Activated naive CD4-positive, alpha-beta T cell (primary cell): ENCODE measurements at places on chromosomes 12 and 14.

DNA sequence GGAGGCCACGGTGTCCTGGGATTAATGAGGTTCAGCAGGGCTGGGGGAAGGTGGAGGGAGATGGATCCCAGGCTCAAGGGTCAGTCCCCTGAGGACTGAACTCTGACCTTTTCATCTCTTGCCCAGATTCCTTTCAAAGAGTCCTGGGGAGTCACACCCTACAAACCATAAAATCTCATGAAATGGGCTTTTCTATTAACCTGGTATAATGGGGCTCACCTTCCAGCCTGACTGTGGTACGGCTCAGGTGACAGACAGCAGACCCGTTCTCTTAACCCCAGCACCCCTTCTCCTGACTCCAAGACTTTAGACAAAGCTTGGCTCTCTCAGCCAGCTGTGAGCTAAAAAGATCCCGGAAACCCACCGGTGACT is 268.2 kb downstream of the ADGRD1 start:
- DNase-seq = no peak

GRCh38 chr12:94248582-94248981 is 100.2 kb downstream of the PLXNC1 start:
- DNase-seq = no peak

- DNase-seq = no peak
Observed at GRCh38 chr12:76896274-76896673, 17.5 kb upstream of the CSRP2 start.

GRCh38 chr12:103441437-103442181 is 54.2 kb downstream of the C12orf42 start:
- no peak for DNase-seq

DNA sequence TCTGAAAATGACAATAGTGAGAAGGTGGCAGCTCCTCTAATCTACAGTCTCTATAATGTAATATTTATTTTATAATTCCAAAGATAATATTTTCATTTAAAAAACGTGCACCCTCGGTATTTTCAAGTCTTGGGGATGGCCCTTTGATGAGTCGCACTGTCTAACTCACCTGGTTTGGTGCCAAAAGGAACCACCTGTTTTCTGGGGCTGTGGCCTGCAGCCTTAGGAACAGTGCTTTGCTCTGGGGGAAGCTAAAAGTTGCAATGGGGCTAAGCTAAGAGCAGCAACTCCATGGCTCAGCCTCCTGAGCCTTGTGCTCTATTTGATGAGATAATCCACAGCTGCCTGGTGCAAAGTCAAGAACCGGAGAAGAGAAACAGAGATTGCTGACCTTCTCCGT is 6.4 kb upstream of the ENDOU start:
- DNase-seq = no peak

- no peak for DNase-seq
Observed at GRCh38 chr14:92460916-92461579, 52.5 kb upstream of the RIN3 start.

DNA sequence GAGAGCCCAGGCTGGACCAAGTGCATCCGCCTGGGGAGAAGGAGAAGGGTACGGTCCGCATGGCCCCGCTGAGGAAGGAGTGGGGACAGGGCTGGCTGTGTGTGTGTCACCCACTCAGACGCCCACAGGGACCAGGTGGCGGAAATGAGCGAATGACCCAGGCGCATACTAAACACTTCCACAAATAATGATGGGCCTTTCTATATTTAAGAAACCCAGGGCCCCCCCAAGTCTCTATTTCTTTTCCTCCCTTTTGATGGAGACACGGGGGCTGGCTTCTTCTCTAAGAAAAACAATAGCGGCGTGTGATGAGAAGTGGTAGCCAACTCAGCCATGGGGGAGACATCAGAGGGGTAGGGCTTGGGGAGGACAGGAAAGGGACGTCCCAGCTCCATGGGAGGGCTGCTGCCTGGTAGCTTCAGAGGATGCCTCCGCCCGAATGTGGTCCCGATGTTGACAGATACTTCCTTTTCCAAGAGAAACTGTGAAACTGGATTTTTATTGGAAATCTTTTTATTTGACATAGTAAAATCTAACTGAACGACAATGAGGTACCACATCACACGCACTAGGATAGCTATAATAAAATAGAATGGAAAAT is 6.3 kb upstream of the MAP1LC3B2 start:
- DNase-seq = no peak

GRCh38 chr14:60509438-60510253 is 700 bp downstream of the SIX6 start:
- no peak for DNase-seq

GRCh38 chr12:28611115-28611435 is 420.8 kb downstream of the CCDC91 start:
- DNase-seq = no peak
